ENCODE measurements at places on chromosomes 13 and 19.

DNA sequence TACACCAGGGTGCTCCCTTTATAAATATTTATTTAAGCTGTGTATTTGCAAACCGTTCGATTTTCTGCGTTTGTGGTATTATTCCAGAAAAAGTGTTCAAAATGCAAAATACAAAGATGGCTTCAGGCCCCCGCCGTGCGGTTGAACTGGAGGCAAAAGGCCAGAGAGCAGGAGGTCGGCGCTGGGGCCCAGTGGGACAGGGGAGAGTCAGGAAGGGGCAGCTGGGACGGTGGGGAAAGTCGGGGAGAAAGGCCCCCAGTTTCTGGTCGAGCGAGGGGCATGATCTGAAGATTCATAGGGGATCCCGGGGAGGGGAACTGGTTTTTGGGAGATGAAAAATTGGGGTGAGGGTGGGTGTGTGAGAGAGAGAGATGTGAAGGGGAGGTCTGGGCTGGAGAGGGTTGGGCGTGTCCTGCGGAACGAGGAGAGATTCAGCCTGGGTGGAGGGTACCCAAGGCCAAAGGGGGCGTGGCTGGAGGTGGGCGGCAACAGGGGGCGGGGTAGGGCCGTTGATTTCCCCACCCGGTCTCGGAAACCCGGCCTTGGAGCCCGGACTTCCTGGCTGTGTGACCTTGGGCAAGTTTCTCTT lies 678 bp downstream of the ISOC2 start:
- peak; percentile 53 for DNase-seq

DNA sequence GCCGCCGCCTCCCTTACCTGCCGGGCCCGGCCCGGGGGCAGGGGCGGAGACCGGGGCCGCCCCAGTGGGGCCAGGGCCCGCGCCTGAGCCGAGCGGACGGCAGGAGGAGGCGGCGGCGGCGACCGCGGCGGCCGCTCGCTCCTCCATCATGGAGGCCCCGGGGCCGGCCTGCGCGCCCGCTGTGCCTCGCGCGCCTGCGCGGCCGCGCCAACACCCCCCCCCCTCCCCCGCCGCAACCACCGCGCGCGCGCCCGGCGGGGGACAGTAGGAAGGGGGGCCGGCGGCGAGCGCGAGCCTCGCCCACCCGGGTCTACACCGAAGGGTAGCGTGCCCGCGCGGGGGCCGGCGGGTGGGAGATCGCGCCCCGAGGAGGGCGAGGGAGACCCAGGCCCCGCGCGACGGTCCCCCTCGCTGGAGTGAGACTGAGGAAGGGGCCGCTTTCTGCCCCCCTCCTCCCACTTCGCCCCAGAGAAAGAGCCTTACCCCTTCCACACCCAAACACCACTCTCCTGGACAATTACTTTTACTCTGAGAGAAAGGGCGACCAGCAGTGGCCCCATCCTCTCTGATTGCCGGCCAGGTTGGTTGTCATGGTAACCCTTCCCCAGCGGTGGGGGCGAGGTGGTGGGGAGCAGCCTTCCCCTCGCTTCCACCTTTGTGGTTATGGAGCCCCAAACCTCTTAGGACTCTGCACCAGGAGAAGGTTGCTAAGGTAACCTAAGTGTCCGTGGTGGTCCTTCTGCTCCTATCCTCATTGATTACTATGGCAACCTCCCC lies at the start of gene STRN4:
Gene STRN4, minus strand, starts transcription at position 170 of the 777 bp plus-strand sequence. Its CDS starts 20 bp downstream, at position 150.
- DNase-seq: no peak

DNA sequence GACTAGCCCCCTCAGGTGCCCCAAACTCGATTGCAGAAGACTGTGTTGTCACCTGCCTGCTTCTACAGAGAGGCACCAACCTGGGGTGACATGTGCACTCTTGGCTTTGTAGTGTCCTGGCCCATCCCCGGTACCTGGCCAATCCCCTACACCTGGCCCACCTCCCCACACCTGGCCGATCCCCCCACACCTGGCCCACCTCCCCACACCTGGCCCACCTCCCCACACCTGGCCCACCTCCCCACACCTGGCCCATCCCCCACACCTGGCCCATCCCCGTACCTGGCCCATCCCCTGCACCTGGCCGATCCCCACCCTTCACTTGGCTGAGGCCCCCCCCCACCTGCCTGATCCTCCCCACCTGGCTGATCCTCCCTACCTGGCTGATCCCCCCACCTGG lies 25.4 kb downstream of the ATP11A start:
- DNase-seq: no peak

DNA sequence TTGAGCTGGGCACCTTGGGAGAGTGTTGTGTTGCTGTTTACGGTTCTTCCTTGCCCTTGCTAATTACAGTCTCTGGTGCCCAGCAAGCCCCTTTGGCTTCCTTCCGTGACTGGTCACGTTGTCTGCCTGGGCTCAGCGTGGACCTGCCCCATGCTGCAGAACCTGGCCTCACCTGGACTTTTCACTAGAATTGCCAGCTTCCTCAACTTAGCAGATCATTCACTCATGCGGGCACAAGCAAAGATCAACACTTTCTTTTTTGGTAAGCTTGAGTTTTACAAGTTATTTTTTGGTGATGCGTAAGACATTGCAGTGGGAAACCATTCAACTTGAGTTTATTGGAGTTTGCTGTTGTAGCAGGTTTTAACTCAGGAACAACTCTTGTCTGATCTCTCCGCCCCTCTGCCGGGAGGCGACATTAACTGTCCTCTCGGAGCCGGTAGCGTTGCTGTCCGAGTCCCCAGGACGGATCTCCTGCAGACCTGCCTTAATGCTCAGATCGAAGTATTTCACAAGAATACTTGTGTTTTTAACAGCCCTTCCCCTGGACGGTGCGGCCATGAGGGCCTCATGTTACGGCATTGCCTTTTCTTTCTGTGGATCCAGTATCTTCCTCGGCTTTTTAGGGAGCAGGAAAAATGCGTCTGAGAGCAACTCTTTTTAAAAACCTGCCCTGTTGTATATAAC lies 15.7 kb upstream of the TEX29 start:
- no peak for DNase-seq

- DNase-seq: no peak
Measured at GRCh38 chr19:55553217-55554182, 8.2 kb upstream of the SBK3 start.

DNA sequence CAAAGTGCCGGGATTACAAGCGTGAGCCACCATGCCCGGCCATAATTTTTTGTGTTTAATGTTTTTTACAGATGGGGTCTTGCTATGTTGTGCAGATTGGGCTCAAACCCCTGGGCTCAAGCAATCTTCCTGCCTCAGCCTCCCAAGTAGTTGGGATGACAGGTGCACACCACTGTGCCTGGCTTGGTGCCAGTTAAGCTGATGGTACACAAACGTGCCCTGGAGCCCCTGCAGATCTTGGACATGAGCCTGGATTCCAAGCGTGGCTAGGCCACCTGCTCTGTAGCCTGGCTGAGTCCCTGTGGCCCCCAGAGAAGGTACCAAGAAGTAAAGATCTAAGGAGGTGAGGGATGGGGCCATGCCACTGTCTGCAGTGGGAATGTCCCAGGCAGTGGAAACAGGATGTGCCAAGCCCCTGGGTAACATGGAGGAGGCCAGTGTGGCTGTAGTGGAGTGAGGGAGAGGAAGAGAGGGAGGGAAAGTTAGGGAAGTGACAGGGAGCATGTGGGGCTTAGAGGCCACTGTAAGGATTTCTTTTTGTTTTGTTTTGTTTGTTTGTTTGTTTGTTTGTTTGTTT lies 7.0 kb downstream of the PRODH2 start:
- no peak for DNase-seq

DNA sequence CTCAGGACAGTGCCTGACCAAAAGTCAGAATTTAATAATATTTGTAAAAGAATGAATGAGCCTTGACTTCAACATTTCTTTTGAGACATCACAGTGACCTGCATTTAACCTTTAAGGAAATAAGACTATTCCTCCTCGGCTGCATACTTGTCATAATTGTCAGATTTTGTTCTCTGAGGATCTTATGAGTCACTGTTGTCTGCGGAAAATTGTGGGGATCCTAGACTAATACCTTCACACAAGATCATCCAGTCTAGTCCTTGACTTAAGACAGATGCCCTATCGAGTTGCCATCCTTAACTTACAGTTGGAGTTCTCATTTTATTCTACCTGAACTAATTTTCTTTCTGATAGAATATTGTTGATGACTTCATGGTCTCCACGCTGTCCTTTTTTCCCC lies 198.4 kb downstream of the DLEU7 start:
- no peak for DNase-seq

DNA sequence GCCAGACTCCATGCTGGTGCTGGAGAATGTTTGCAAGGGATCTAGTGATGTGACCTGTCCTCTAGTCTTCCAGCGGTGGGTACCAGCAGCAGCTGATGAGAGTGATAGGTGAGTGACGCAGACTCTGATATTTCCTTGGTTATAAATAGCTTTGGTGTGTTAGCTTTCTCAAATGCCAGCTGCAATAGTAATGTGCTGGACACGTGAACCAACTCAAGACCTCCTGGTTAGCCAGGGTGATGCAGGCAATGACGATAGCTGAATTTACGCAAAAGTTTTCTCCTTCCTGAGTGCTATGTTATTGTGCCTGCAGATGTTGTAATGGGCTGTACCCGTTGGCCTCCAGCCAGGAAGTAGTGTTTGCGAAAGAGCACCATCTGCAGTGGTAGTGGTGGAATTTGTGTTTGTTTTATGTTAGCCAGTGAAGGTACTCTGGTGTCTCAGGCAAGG lies 129.5 kb downstream of the CYSLTR2 start:
- DNase-seq: peak; percentile 25

- DNase-seq: no peak
Measured at GRCh38 chr19:40717325-40717879, 490 bp downstream of the ITPKC start.

DNA sequence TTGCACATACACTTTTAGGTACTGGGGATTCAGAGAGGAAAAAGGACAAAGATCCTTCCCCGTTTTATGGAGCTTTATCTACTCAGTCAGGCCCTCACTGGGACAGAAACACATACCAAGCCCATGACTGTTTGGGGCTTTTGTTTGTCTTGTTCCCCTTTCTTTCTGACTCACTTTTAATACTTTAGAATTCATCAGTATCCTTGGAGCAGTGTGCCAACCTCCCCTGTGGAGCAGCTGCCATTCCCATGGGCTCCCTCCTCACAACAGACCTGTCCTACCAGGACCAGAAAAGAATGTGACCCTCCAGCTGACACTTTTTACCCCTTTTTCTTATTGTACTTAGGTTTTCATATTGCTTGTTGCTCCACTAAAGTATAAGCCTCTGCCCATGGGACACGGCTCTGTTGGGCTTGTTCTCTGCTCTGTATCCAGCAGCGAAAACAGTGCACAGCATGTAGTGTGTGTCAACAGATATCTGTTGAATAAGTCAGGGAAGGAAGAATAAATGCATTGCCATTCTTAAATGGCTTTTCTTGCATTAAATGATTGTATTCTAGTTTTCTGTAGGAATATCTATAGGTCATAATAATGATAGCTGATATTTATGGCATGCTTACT lies 431.1 kb downstream of the EFNB2 start:
- no peak for DNase-seq

- peak; percentile 47 for DNase-seq
Measured at GRCh38 chr13:44578067-44578400, 1.9 kb upstream of the TSC22D1 start.

Measured in pons (tissue), 1 donor.